ENCODE measurements at places on chromosomes 3 and 15. TPM values are rescaled to one million over a fixed set of nuclear protein-coding genes. Genes with fewer than 3 reads are reported as not detected.

GRCh38 chr3:58141766-58142345 lies 68.9 kb downstream of the DNASE1L3 start:
- DNase-seq: no peak

DNA sequence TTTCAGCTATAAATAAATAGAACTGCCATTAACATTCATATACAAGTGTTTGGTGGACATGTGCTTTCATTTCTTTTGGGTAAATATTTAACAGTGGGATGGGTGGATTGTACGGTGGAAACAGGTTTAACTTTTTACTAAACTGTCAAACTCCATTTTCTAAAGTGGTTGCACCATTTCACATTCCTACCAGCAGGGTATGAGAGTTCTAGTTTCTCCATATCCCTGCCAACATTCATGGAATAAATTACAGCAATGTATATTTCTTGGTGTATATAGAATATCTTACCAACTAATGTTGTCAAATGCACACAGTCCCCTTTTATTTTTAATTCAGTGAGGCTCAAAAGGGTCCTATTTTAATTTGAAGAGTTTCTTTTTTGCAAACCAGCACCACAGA lies 71.3 kb upstream of the CTXND1 start:
- DNase-seq: no peak

GRCh38 chr15:66251790-66252684 lies 1.5 kb downstream of the MEGF11 start:
- DNase-seq: peak; percentile 68

- no peak for DNase-seq
Observed at GRCh38 chr3:71530903-71531530, 52.5 kb downstream of the FOXP1 start.

DNA sequence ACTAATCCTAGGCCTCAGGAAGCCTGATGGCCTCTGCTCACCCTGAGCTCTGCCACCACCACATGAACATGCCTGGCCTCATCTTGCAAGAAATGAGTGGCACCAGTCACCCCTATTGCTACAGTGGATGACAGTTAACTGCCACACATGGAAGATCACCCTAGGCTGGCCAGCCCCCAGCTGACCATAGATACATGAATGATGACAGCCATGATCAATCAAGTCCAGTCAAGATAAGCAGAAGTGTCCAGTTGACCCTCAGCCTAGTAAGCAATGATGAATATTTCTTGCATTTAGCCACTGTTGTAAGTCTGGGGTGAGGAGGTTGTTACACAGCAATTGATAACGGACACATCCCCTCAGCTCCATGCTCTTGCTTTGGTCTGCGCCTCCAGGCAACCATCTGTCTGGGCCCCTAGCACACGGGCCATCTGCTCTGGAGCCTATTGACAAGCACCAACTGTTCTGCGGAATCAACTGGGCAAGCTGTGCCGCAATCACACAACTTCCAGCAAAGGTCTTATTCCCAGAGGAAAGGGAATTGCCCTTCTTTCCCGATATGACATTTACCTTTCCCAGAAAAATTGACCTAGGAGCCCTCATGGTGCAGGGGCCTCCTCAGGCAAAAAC lies 2.2 kb upstream of the LYZL4 start:
- DNase-seq: no peak

- DNase-seq: peak; percentile 19
Observed at GRCh38 chr3:183924956-183925355, 40.3 kb upstream of the PARL start.

DNA sequence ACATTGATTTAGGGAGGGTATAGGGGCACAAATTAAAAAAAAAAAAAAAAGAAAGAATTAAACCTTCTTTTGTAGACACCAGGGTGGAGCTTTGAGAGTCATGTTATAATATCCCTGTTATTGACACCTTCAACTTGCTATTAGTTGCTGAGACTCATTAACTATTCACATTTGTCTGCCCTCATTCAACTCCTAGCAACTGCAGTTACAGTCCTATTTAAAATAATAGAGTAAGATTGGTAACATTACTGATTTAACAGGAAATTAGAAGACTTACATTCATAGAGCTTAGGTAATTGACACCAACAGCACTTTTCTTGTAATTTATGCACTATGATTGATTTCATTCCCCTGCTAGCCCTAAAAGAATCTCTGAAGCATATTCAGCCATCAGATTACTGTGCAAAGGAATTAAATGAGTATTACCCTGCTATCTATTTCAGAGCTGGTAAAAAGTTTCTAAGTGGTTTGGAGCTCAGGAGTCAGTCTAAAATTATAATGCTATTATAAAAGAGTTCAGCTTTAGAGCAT lies 148.8 kb upstream of the TBL1XR1 start:
- DNase-seq: no peak

DNA sequence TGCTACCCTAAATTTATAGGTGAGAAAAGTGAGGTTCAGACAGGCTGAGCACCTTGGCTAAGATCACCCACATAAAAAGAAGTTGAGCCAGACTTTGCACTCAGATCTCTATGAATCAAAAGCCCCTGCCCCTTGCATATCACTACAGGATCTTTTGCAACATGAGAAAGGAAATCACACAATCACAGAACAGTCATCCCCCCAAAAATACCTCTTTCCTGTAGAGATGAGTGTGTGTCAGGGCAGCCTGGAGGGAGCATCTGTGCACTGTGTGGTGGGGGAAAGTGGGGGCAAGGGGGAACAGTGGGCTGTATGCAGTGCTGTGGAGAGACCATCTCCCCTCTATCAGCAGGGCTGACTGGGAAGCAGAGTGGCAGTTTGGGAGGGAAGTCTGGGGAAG lies 46.6 kb downstream of the EPHB3 start:
- DNase-seq: no peak

- DNase-seq: no peak
Observed at GRCh38 chr3:164460851-164461250, 617.4 kb downstream of the SI start.

- DNase-seq: no peak
Observed at GRCh38 chr3:25403968-25404367, 24.1 kb upstream of the RARB start.

DNA sequence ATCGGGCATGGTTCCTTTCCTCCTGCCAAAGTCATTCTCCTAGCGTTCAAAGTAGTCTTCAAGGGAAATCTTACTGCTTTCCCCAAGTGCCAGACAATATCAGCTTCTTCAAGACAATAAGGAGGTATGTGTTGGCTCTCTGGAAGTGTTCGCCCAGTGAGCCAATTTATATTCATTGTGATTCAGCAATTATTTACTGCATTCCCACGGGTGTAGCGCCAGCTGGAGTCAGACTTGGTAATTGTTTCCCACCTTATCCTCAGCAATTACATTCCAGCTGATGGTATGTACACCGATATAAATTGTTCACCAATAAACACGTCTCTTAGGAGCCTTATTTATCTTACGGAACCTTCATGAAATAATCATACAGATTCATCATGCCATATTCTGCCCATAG lies 103.6 kb upstream of the CTNNB1 start:
- peak; percentile 47 for DNase-seq

DNA sequence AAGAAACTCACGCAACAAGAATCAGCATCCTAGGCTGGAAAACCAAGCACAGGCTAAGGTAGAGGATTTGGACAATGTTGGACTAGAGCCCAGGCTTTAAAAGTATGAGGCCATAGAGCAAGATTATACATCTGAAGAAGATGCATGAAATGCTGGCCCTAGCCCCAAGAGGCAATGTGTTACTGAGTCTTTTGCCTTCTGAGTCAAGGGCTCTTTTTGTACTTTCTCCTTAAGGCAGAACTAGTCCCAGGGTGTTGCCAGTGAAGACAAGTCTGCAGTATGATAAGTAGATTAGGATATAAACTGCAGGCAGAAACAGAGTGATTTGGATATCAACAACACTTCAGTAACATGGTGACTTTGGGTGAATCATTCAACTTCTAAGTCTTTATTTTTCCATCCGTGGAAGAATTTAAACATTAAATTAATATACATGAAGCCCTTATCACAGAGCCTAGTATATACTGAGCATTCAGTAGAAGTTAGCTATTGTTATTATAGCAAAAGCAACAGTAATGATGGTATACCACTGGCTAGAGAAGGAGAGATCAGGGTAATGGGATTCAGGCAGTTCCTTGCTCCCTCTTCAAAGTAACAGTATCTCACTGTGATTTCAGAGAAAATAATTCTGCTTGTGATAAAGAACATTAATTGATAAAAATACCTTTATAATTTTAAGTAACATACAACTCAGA lies 99.9 kb upstream of the MLF1 start:
- DNase-seq: peak; percentile 1

DNA sequence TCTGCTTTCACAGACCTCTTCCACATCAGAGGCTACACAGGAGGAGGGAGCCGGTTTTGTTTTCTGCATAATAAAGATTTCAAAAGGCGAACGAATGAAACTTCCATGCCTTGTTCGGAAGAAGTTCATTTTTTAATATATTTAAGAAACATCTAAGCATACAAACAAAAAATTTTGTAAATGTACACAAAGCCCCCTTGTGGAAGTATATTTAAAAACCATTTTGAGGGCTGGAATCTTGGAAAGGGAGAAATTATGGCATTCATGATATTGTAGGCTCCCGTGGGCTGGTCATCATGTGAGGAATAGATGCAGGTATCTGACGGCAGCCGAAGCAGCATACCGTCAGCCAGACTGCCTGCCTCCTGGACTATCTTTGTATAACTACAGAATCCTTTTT lies 90.4 kb downstream of the MECOM start:
- DNase-seq: peak; percentile 32

- DNase-seq: no peak
Observed at GRCh38 chr3:45169125-45169904, 23.1 kb upstream of the CDCP1 start.

DNA sequence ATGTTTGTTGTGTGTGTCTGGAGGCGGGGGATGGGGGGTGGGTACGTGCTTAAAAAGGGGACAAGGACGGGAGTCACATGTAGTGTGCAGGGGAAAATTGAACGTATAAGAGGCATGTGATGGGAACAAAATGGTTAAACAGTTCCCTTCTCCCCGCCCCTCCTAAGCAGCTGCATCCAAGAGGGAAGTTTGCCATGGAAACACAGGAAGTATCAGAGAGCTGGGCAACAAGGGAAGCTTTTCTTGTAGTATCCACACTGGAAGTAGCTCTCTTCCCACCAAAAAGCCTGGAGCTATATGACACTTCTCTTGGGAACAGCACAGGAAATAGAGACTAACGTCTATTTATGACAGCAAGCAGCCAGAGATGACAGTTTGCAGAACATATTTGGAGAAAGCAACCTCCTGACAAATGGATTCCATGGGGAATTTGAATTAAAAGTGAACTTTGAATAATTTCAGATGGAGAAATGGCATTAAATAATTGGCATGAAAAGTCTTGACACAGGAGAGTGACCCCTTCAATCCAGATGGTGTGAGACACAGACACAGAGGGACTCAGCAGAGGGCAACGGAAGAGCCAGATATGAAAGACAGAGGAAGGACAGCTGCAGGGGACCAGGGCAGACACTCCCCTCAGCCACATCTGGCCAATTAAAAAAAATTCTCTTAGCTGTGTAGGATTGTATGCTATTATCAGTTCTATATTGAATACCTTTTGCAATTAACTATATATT lies 294.2 kb upstream of the TBL1XR1 start:
- DNase-seq: peak; percentile 78

- no peak for DNase-seq
Observed at GRCh38 chr3:64056606-64057180, 33.4 kb upstream of the PSMD6 start.

DNA sequence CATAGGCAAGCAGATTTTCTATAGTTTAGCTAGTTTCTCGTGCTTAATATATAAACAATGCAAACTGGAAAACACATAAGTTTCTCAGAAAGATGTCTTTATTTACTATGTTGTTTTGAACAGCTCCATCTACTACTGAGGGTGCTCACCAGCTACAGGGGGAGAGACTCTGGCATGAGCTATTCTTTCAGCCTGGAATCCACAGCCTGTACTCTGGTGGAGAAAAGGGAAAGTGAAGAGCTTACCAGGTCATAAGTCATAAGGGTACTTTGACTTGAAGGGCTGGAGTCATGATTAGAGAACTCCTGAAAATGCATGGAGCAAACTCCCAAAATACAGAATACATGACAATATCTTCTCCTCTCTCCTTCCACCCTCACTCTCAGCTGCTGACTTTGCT lies 4.4 kb upstream of the AVEN start:
- DNase-seq: no peak

GRCh38 chr3:150014782-150015181 lies 44.1 kb upstream of the PFN2 start:
- DNase-seq: no peak

DNA sequence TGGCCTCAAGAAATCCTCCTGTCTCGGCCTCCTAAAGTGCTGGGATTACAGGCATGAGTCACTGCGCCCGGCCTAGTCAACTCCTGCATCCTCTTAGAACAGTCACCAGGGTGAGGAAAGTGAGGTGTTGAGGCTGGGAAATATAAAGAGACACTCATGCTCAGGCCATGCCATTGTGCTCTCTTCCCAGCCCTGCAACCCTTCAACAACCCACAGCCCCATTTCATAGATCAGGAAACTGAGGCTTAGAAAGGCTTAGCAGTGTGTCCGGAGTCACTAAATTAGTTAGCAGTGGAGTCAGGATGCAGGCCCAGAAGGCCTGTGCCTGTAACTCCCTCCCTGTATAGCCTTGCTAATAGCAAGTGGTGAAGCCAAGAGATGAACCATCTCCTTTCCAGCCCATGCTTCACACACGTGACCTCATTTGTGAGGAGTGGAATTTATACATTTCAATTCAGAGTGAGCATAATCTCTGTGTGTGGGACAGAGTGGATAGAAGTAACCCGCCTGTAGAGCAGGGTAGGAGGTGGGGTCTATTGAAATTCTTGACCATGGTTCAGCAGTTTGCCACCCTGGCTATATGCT lies 51.7 kb upstream of the USP3 start:
- no peak for DNase-seq

- peak; percentile 82 for DNase-seq
Observed at GRCh38 chr3:49671291-49672288, 2.6 kb upstream of the APEH start.

DNA sequence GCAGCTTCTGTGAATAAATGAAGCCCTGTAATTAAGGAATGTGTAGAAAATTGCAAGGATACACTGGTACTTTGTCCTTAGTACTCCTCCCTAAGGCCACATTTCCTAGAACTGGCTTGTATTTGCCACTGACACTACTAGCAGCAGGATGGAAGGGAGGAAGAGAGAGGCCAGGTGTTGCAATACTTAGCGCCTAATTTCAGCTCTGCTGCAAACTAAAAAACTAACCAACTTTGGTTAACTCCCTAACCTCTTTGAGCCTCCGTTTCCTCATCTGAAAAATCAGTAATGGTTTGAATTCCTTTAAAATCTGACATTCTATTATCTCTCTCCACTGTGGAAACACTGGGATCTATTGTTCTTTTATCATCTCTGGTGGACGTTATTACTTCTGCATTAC lies 257.0 kb downstream of the SV2B start:
- DNase-seq: no peak

CSPG5 gene
- 0.51 TPM for total RNA-seq

CPNE9 gene
- not detected for total RNA-seq

MINAR1 gene
- 0.51 TPM for total RNA-seq

PRICKLE2 gene
- 2.5 TPM for total RNA-seq

CCDC9B gene
- 10.0 TPM for total RNA-seq

HMCES gene
- total RNA-seq: 40.0 TPM

GPR87 gene
- not detected for total RNA-seq

LEKR1 gene
- total RNA-seq: 0.14 TPM

PLA2G4D gene
- not detected for total RNA-seq

PRR20G gene
- not detected for total RNA-seq

CNTN4 gene
- 0.17 TPM for total RNA-seq
